ENCODE measurements at places on chromosomes 16 and 17.

- no peak for DNase-seq
Measured at GRCh38 chr17:49496867-49497147, 1.7 kb downstream of the NGFR start.

- no peak for DNase-seq
Measured at GRCh38 chr16:87626401-87626800, 24.1 kb downstream of the JPH3 start.

- no peak for DNase-seq
Measured at GRCh38 chr16:71732587-71732986, 8.1 kb upstream of the PHLPP2 start.

GRCh38 chr16:72793017-72793416 is 254.9 kb downstream of the ZFHX3 start:
- DNase-seq: no peak

GRCh38 chr17:163514-164098 is 17.8 kb downstream of the DOC2B start:
- DNase-seq: no peak

DNA sequence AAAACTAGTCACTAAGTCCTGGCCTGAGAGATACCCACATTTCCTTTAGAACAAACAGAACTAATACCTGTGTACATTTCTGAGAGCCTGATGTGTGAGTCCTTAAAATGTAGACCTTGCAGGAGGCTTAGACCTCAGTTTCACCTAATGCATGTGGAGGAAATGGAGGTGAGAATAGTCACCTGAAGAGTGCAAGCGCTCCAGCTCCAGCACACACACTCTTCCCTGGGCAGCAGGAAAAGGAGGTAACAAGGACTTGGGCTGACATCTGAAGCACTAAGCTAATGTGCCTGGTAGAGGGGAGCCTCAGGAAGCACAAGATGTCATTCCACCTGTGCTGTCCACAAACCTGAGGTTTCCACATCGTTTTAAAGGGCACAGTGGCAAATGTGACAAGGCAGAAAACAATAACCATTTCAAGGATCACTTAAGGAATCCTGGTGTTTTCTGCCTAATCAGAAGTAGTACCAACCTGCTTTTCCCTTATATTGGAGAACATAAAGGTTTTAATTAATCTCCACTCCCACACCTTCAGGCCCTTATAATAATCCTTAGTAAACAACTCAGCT is 17.2 kb upstream of the RSL1D1 start:
- no peak for DNase-seq

DNA sequence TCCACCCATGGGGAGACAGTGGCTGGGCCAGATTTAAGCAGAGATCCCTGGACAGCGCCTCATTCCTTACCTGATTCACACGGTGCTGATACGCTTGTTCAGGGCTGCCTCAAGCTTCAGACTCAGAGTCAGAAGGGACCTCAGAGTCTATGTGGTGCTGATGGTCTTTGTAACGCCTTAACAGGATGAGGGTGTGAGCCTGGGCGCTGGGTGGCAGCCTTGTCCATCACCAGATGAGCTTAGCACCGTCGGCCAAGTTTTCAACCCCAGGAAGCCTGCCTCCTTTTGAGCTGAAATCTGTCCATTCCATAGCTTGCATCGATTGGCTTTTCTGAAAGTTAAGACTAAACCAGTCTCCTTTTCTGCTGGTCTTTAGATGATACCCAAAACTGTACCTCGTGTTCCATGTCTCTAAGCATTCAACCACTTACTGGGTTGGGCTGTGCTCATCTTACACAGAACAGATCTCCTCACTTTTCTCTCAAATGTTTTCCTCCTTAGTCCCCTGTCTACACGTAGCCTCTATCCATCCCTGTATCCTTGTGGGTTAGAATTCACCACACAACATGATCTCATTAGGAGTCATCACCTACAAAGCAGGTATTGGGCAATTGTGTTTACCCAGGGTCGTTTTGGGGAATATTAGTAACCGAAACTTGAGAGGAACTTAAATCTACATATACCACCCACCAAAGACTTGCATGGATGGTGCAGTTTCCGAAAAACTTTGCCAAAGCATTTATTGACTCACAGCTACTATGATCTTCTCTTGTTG is 573.4 kb downstream of the CDH13 start:
- DNase-seq: no peak

DNA sequence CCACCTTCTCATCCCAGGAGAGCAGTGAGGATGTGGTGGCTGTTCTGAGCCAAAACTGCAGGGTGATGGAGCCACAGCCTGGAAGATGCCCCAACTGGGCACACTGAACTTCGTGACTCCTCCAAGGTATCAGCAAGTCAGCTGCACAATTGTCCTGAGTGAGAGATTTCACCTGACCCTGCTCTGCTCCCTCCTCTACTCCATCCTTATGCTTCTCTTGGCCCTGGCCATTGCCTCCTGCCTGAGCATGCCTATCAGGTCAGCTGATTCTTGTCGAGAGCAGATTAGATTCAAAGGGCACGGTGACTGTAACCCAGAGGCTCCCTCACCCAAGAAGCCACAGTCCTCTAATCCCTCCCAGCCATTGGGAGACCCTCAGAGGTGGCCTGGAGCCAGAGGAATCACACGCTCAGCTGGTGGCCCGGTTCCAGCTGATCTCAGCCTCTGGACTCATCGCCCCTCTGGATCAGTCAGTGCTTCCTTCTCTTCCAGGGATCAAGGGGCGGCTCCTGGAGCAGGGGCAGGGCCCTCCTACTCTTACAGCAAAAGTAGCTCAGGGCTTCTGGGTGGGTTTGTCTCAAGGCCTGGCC is 7.0 kb upstream of the CYB561 start:
- DNase-seq: no peak

DNA sequence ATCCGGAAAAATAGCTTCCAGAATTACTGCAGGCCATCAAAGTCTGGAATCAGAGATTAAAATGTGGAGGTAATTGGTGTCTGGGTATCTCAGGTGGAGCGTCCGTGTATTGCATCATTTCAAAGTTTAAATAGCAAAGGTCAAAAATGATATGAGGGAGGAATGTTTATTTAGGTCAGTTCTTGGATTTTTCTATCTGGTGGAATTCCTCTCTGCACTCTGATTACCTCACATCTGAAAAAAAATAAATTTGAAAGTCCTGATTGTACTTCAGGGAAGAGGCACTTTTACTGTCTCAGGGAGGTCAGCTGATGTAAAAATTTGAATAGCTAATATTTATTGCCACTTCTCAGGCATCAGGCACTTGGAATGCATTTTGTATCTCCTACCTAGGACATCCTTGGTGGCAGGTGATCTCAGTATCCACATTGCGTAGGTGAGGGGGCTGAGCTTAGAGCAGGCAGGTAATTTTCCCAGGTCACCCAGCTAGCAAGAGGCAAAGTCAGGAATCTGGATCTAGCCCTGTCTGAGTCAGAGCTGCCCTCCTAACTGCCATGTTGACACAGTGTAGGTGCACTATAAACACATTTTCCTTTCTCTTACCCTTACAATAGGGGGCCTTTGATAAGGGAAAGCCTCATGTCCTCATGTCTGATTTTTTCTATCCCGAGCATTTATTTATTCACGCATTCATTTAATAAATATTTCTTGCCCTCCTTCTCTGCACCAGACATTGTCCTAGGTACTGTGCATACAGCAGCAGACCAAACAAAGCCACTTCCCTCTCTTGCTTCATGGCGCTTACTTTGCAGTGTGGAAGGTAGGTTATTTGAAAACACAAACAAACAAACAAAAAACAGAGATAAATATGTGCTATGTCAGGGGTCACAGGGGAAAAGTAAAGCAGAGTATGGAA is 454.3 kb downstream of the HAPSTR1 start:
- no peak for DNase-seq

All from stimulated activated CD4-positive, alpha-beta T cell treated with anti-CD3 and anti-CD28 coated beads, Interleukin-4, amount 100 ng/mL, for 48 hours (primary cell).